ENCODE measurements at places on chromosomes 1 and 21. TPM values are rescaled to one million over a fixed set of nuclear protein-coding genes. Genes with fewer than 3 reads are reported as not detected.
A peak's percentile ranks its signal among the peaks of the same experiment; 100 is the strongest.

- DNase-seq: peak; percentile 92
These were observed at the start of gene THAP3 for GRCh38 chr1:6624710-6625583. Gene THAP3 (plus strand): TSS chr1:6624868. CDS start chr1:6625219, 351 bp downstream.

DNA sequence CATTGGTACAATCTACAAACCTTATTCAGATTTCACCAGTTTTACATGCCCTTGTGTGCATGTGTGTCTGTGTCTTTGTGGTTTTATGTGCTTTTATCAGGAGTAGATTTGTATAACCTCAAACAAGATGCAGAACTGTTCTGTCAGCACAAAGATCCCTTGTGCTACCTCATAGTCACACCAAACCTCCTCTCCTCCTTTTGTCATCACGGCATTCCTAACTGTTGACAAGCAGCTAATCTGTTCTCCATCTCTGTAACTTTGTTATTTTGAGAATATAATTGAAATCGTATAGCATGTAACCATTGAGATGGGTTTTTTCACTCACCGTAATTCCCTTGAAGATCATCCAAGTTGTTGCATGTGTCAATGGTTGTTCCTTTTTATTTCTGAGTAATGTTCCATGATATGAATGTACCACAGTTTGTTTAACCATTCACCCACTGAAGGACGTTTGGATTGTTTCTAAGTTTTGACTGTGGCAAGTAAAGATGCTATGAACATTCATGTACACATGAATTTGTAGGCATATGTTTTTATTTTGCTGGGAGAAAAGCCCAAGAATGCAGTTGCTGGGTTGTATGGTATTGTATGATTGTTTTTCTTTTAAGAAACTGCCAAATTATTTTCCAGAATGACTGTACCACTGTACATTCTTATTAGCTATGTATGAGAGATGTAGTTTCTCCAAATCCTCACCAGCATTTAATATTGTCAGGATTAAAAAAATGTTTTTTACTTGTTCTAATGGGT, 78.1 kb upstream of the B3GALT2 start:
- no peak for DNase-seq

DNA sequence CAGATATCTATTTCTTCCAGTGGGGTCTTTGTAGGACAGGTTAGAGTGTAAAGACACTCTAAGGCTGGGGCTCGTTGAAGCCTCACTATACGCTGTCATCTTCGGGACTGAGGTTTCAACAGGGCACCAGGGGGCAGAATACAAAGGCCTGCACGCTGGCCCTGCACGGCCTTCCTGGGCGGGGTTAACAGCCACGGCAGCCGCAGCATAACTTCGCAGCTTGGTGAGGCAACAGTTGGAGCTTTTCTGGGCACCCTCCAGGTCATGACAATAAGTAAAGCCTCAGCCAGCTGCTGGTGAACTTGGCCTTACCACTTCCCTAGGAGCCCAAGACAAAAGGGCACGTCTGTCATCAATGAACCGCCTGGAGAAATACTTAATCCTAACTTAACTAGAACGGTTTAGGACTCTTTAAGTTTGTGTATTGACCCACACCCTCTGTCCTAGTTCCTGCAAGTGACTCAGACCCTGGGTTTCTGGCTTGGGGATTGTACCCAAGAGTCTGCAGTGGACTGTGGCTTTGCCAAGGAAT, 2.3 kb upstream of the RUNX1 start:
- DNase-seq: no peak

DNA sequence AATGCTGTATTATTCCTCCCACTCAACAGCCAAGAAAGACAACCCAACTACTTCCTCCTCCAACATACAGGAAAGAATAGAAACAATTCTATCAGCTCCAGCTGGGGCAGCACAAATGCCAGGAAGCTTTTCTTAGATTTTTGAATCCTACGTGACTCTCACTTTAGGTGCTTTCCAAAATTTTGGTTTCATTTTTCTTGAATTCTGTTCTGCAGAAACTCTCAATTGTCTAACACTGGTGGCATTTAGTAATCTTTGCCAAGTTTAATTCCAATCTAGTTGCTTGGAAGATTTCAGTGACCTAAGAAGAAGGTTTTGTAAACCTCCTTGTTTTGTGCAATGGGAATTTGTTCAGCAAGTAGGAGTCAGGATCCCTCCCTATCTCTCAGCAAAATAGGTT, 37.1 kb upstream of the DOCK7 start:
- no peak for DNase-seq

DNA sequence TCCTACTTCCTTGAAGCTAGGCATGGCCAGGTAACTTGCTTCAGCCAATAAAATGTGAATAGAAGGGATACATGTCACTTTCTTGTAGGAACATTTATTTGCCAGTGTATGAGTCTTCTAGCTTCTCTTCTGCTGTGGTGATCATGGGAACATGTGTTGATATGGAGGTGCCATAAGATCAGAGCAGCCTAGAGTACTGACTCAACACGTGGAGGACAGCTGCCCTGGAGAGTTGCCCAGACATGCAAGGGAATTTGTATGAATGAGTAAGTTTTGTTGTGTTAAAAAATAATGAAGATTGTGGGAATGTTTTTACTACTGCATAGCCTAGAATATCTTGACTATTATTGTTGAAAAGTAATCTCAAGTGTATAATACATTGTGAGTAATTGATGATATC, 502.3 kb downstream of the NUF2 start:
- no peak for DNase-seq

DNA sequence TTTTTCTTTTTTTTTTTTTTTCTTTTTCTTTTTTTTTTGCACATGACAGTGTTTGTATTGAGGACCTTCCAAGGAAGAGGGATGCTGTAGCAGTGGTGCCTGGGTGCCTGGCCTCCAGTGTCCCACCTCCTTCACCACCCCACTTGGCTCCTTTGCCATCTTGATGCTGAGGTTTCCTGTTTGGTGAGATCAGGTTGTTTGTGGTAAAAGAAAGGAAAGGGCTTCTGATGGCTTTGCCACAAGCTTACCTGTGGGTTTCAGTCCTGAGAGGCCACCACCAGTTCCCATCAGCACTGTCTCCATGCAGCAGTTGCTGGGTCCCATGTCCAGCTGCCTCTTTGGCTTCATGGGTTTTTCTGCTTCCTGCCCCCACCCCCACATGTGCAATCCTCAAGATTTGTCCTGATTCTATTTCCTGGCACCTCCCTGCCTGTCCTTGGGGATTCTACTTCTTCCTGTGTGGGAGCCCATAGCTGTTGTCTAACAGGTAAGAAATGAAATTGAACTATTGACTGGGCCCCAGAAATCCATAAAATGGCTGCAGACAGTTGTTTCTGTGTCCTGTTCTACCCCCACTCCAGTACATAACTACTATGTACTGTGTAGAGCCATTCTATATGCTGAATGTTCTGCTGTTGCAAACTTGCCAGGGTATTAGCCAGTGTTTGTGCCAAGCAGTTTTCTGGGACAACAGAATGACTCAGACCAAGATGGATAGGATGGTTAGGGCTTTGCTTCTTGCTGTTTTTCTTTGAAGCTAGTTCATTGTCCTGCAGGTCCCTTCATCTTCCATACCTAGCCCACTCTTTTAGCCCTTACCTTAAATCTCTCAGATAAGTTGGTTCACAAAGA, 4.2 kb upstream of the CCDC28B start:
- DNase-seq: no peak

DNA sequence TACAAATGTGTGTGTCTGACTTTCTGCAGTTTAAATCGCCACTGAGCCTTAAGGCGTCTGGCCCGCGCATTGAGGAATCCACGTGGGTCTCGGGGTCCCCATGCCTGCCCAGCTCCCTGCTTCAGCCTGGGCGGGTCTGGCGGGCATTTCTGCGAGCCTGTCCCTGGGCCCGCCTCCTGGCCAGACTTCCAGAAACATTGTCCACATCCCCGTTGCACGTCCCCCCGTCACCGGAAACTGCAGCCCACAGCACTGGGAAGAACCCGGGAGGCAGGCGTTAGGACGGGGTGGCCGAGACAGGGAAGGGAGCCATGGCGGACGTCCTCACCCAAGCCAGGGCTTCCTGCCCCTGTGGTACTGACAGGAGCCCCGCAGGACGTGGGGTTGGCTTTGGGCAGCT, 113.1 kb upstream of the COL6A1 start:
- no peak for DNase-seq

TEX38 gene
- total RNA-seq: not detected

DNA sequence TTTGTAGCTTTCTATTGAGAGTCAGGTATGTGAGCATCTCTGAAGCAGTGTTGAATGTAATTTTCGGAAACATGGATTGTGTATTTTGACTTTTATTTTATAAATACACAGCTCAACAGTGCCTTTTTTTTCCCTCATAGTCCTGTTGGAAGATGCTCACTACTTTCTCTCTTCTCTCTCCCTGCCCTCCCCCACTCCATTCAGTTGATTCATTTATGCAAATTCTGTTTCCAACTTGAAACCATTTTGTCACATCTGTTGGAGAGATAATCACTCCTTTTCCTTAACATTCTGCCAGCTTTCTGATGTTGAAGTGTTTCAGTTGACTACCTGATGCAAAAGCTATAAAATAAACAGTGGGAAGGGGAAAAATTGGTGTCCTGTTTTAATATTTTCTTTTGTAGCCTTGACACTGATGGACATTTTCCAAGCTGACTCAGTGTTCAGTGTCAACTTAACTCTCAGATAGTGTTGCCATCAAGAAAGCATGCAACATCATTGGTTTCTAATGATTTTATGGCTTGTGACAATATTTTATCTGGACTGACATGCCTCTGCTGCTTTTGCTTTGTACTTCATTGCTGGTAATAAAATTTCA, 194.5 kb downstream of the HS2ST1 start:
- no peak for DNase-seq

C1orf226 gene
- total RNA-seq: 12.6 TPM

DNA sequence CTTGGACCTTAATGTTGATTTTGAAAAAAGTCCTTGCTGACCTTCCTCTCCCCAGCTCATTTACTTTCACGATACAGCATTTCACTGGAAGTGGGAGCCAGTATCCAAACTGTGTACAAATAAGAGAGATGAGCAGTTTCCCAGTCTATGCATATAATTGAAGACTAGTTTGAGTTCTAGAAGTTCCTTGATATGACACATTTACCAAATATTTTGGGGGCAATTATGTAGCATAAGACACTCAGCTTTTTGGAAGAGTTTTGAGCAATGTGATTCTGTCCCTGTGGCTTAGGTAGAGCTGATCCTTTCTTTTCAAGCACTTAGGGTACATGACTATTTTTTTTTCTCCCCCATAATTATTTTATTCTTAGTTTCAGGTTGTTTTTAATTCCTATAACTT, 26.4 kb downstream of the GIPC2 start:
- DNase-seq: no peak

- no peak for DNase-seq
These were observed 370.4 kb upstream of the ST6GALNAC5 start for GRCh38 chr1:76496871-76497270.

LENEP gene
- total RNA-seq: 0.52 TPM

RAB3B gene
- 16.9 TPM for total RNA-seq

DNA sequence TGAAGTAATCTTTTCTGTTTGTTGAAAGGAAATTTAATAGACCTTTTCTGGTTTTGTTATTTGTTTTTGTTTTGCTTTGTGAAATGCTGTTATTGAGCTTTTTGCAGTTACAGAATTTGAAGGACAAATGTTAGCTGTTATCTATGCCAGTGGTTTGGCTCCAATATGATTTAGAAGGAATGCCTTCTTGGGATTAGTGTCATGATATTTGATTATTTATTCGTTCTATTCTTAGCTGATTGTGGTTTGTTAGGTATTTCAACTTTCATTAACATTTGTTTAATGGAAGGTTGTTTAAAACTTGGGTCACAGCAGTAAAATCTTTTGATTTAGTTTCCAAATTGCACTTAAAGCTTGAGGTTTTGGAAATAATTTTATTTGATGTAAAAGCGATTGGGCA, 33.5 kb downstream of the ADGRL2 start:
- DNase-seq: no peak

MMEL1 gene
- 1.1 TPM for total RNA-seq

DNA sequence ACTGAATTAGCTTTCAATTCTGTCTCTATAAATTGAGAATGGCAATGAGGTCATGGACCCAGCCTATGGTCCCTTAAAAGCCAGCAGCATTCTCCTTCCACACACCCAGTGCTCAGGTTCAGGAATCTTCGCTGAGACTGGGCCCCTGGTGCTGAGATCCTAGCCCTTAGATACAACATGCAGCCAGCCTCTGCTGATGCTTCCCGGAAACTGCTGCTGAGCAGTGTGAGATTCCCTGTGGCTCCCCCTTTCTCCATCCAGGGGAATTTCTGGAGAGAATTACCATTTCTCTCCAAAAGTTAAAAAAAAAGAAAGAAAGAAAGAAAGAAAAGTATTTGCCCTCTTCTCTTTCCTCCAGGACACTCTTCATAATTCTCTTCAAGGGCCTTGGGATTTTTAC, 31.7 kb upstream of the RALGPS2 start:
- DNase-seq: no peak

NUDT17 gene
- 2.1 TPM for total RNA-seq

DNA sequence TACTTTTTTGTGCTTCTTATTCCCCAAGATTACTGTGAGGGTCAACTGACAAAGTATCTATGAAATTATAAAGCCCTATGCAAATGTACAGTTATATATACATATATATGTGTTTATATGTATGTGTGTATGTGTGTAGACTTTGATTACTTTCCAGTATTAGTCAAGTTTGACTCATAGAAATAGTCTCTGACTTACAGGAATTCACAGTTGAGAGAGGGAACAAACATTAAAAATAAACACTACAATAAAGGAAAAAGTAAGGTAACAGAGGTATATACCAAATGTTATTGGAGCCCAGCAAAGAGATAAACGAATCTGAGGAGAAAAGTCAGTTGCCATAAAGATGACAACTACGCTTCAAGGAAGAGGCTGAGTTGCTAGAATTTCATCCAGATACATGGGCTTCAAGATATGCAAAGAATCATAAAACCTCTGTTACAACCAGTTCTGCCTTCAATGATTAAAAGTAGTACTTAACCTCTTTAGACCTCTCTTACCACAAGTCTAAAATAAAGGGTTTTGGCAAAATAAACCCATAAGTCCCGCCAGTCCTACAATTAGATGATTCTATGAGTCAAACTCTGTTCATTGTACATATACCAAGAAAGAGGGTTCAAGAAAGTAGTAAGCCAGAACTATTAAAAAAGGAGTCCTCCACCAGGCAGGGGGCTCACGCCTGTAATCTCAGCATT, 7.2 kb downstream of the IFT25 start:
- DNase-seq: no peak

GRCh38 chr1:221234791-221235190, 355.5 kb downstream of the HLX start:
- no peak for DNase-seq

NCF2 gene
- 0.68 TPM for total RNA-seq

Measured in type B pancreatic cell (in vitro differentiated cells).